ENCODE measurements at places on chromosomes 16 and 17.

GRCh38 chr17:3992370-3992769, 28.1 kb upstream of the ATP2A3 start:
- no peak for DNase-seq

DNA sequence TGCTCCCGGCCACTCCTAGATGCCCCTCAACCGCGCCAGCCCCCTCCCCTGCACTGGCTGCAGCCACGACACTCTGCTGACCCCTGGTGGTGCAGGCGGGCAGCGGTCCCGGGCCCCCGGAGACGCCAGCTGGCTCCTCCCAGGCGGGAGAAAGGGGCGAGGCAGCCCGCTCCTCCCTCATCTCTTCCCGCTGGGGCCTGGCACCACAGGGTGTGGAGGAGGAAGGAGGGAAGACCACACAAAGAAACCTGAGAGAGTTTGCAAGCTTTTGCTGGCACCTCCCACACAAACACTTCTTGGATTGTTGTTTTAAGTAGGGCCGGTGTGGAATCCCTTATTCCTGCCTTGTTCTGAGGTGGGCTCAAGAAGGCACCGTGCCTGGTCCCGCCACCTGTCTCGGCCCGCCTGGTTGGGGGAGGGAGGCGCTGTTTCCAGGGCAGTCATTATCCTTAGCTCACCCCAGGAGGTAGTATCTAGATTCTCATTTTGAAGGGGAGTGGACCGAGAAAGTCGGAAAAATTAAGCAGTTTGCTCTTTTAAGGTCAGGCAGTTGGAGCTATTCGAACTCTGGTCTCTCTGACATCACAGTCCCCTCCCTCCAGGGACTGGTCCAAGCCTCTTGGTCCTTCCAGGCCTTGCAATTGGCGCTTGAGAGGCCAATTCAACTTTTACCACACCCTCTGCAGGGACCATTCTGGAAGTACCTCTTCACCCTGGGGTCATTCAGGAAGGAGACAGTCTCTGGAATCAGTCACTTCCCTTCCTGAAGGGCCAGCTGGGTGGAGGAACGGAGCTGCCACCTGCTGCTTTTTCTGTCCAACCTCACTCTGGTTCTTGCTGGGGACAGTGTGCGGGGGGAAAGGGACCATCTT, 959 bp upstream of the ANKRD13B start:
- DNase-seq: peak; percentile 92

DNA sequence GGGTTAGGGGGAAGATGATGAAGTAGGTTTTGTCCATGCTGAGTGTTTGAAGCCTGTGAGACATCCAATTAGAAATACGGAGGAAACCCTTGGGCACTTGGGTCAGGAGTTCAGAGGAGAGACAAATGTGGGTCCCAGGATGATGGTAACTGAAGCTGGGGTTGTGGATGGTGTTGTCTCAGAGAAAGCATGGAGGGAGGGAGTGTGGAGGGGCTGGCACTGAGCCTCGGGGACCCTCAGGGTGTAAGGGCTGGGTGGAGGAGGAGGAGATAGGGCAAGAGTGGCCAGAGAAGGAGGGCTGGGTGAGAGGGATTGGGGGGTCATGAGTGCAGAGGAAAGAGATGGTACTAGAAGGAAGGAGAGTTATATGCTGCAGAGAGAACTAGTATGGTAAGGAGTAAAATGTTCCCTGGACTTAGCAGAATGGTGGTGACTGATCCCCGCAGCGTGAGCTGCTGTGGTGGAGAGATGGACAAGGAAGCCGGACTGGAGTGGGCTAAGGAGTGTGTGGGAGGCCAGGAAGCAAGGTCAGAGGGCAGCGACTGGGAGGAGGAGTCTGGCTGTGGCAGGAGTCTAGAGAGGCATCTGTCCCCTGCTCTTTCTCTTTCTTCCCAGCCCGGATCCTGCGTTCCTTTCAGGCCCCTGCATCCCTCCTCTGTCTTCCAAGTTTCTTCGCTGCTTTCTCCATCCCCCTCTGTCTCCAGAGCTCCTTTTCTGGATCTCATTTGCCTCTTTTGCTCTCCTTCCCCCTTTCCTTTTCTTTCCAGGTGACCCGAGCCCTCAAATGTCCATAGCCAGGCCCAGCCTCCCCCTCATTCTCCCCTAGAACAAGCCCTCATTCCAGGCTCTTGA, 3.9 kb upstream of the COL1A1 start:
- no peak for DNase-seq

GRCh38 chr17:33895491-33895890, 359.6 kb upstream of the CCL2 start:
- DNase-seq: no peak

- no peak for DNase-seq
Measured at GRCh38 chr17:80683625-80684104, 139.0 kb downstream of the RPTOR start.

Measured in GM13977 (cell line).